ENCODE measurements at places on chromosomes 12 and 14.

DNA sequence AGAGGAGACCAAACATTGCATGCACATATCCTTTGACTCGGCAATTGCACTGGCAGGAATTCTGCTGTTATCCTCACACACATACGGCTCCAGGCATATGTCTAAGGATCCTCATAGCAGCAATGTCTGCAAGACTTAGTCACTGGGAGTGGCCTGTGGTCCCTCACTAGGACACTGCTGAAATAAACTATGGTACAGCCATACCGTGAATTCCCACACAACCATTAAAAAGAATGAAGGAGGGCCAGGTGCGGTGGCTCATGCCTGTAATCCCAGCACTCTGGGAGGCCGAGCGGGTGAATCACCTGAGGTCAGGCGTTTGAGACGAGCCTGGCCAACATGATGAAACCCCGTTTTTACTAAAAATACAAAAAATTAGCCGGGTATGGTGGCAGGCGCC is 105.1 kb downstream of the ZFP36L1 start:
- no peak for DNase-seq

- no peak for DNase-seq
Observed at GRCh38 chr12:92446083-92446460, 256.7 kb upstream of the PLEKHG7 start.

DNA sequence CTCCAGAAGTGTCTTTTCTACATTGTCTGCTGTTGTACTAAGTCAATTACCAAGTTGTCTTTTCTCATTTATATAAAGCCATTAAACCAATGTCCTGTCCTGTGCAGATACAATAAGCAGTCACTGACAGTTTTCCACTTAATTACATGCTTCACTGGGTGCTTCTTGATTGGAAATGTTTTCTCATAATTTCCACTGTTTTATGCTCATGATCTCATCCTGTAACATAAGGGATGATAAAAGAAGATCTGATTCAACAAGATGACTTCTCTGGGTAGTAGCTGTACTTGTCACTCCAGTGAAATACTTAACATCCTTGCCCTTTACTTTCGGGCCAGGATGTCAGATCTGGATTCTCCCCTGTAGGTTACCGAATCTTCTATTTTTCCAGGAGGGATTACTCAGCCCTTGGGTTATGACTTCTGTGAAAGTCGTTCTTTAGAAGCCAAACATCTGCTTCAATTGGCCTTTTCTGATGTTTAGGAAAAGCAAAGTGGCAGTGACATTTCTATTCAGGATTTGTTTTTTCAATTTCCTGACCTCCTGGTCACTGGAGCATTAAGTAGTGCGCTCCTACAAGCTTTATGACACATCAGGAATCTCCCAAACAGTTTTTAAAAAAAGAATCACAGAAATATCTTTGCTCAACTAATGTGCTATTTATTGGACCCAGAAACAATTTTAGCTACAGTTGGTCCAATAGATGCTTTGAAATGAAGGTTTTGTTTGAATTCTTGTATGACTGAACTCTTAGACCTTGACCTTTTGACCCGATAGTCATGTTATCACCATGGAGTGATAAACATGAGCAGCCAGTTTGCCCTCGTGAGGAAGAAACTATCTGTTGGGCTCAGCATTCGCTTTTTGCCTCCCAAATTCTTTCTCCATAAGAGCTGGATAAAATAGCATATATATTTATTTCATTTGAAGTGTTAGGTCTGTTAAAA is 234.5 kb upstream of the SSTR1 start:
- no peak for DNase-seq

- no peak for DNase-seq
Observed at GRCh38 chr14:104393898-104394381, 185.6 kb upstream of the C14orf180 start.

- no peak for DNase-seq
Observed at GRCh38 chr14:100737526-100737925, 10.8 kb downstream of the DLK1 start.

GRCh38 chr12:13124656-13125505 is 21.4 kb upstream of the GSG1 start:
- no peak for DNase-seq

Measured in SK-N-MC (cell line).